HuH-7.5 (cell line): ENCODE measurements at places on chromosomes 4 and X.

- no peak for DNase-seq
Observed at GRCh38 chr4:70772929-70773555, 51.3 kb downstream of the RUFY3 start.

- no peak for DNase-seq
Observed at GRCh38 chr4:157980158-157980557, 192.7 kb downstream of the GASK1B start.

- DNase-seq = no peak
Observed at GRCh38 chr4:54077812-54078211, 13.4 kb upstream of the CHIC2 start.

GRCh38 chr4:61665649-61666048, 465.5 kb downstream of the ADGRL3 start:
- no peak for DNase-seq

GRCh38 chr4:101911616-101912015, 121.1 kb downstream of the BANK1 start:
- DNase-seq = no peak

DNA sequence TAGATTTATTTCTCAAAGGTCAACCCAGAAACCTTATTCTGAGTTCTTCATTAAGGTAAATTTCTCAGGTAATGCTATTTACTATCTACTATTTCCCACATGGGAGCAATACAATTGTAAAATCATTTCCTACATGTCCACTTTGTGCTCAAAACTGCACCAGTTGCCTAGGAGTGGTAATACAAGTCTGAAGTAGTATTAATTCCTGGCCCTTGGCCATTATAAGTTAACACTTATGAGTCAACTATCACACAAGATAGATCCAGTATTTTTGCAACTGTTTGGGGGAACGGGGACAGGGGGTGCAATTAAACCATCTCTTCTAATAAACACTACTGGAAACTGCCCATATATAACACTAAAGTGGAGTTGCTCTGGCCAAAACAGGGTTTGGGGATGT, 48.9 kb downstream of the ACSL4 start:
- no peak for DNase-seq

- DNase-seq = peak; percentile 23
Observed at GRCh38 chrX:16711219-16711811, 1.2 kb downstream of the CTPS2 start.

DNA sequence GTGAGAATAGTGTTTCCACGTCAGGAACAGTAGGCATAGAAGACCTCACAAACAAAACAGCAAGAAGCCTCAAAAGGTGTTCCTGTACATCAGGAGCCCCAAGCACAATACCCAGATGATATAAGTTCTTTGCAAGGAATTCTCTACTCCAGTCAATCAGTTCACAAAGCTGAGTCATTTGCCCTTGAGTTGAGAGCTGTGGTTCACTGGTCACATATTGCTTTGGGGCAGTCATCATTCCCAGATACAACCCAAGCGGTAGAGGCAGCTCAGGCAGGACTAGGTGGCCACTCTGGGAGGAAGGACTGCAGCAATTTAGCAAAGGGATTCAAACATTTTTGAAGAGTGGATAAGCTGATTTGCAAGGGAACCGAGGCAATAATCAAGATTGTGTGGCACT, 551.5 kb upstream of the ZFP42 start:
- DNase-seq = no peak

GRCh38 chr4:102817021-102817605, 10.2 kb downstream of the UBE2D3 start:
- no peak for DNase-seq

GRCh38 chr4:52051615-52052474, 741 bp downstream of the SPATA18 start:
- DNase-seq = no peak

GRCh38 chrX:143633461-143634308, 2.2 kb downstream of the SLITRK4 start:
- no peak for DNase-seq

- no peak for DNase-seq
Observed at GRCh38 chr4:8307714-8308113, 38.2 kb downstream of the HTRA3 start.

DNA sequence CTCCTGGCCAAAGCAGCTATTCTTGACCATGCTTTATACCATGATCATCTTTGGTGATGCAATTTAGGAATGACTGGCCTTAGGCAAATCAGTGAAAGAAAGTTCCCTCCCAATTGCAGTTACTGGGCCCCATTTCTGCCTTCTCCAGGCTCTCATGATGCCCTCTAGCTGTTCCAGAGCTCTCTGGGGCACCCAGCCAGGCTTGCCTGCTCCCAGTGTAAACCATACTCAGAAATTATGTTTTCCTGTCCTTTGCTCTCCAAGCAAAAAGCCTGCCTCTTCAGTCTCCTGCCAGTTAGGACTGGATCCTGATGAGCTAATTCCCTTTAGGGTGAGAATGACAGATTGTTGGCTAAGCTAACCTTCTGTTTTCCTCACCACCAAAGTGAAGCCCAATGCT, 85.3 kb upstream of the RBPJ start:
- DNase-seq = no peak

- DNase-seq = no peak
Observed at GRCh38 chr4:7161721-7162214, 30.6 kb upstream of the SORCS2 start.

GRCh38 chr4:184234155-184234554, 16.5 kb upstream of the ENPP6 start:
- DNase-seq = no peak

DNA sequence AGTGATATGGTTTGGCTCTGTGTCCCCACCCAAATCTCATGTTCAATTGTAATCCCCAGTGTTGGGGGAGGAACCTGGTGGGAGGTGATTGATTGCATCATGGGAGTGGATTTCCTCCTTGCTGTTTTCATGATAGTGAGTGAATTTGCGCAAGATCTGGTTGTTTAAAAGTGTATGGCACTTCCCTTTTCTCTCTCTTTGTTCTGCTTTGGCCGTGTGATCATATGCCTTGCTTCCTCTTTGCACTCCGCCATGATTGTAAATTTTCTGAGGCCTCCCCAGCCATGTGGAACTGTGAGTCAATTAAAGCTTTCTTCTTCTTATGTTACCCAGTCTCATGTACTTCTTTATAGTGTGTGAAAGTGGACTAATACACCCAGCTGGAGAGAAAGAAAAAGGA, 113.0 kb upstream of the AADAT start:
- DNase-seq = no peak

DNA sequence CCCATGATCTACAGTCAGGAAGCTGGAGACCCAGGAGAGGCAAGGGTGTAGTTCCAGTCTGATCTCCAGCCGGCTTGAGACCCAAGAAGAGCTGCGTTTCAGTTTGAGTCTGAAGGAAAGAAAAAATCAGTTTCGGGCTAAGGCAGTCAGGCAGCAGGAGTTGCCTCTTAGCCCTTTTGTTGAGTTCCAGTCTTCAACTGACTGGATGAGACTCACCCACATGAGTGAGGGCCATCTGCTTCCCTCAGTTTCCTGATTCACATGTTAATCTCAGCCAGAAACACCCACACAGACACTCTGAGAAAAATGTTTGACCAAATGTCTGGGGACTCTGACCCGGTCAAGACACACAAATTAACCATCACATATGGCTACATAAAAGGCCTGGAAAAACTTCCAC, 73.6 kb upstream of the ELOVL6 start:
- no peak for DNase-seq

- no peak for DNase-seq
Observed at GRCh38 chr4:35503435-35503834, 740.9 kb downstream of the ARAP2 start.

GRCh38 chrX:13081395-13082205, 37.2 kb upstream of the FAM9C start:
- no peak for DNase-seq

GRCh38 chr4:140049024-140049848, 104.7 kb downstream of the MAML3 start:
- no peak for DNase-seq

GRCh38 chrX:124280294-124280902, 52.1 kb upstream of the TEX13D start:
- no peak for DNase-seq

GRCh38 chrX:18136816-18137215, 83.9 kb downstream of the BEND2 start:
- DNase-seq = no peak

- DNase-seq = no peak
Observed at GRCh38 chrX:111131572-111131971, 35.6 kb downstream of the PAK3 start.

GRCh38 chrX:107537815-107538214, 88.4 kb downstream of the FRMPD3 start:
- DNase-seq = peak; percentile 11

DNA sequence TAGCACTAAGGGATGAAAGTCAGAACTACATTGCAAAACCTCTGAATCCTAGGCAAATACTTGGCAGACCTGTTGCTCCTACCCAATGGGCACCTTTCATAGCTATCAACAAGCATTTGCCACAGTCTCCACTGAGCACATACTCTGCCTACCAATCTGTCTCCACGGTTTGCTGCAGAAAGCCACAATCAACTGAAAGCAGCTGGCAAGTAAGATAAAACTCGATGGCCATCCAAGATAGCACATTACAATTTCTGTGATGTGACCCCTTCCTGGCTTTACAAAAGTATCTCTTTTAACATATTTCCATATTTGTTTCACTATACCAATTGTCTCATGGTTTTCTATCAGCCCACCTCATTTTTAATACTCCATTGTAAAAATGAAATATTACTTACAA, 1060.5 kb upstream of the INTU start:
- no peak for DNase-seq

DNA sequence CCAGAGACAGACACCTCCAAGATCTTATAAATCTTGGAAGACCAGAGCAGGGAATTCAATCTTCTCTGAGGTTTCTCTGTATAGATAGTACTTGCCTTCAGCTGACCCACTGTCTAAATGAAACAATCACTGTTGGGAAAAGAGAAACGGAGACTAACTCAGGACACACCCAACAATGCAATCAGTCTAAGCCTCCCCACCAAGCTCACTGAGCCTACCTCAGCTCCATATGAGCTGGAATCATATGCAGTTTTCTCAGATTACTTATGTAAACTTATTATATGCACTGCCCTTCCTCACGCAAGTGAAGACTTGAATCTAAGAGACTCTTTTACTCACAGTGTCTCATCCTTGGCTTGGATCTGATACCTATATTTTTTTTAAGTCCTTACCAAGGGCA, 110.5 kb downstream of the PCDH19 start:
- DNase-seq = no peak

DNA sequence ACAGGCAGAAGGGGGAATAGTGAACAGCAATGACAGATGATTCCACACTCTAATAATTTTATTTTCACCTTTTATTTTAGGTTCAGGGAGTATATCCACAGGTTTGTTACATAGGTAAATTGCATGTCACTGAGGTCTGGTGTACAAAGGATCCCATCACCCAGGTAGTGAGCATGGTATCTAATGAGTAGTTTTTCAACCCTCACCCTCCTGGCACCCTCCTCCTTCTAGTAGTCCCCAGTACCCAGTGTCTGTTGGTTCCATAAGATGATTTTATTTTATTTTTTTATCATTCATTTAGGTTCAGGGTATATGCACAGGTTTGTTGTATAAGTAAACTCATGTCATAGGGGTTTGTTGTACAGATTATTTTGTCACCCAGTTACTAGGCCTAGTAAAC, 58.6 kb upstream of the UGT8 start:
- DNase-seq = no peak

DNA sequence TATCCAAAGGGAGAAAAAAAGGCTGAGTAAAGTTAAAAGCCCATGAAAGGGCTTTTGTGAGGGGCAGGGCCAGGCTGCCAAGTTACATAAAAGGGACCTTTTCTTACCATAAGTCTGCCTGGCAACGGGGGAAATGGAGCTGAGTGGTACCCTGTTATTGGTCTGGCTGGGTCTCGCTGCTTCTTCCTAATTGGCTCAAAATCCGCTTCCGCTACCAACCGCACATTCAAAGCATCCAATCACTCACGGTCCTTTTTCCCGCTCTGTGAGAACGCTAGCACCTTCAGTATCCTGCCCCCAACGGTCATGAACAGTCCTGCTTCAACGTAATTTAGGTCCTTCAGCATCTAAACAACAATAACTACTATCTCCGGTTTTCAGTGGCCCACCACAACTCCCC, 611 bp downstream of the TEX11 start:
- no peak for DNase-seq

GRCh38 chr4:152981842-152982241, 45.7 kb downstream of the FHDC1 start:
- no peak for DNase-seq

DNA sequence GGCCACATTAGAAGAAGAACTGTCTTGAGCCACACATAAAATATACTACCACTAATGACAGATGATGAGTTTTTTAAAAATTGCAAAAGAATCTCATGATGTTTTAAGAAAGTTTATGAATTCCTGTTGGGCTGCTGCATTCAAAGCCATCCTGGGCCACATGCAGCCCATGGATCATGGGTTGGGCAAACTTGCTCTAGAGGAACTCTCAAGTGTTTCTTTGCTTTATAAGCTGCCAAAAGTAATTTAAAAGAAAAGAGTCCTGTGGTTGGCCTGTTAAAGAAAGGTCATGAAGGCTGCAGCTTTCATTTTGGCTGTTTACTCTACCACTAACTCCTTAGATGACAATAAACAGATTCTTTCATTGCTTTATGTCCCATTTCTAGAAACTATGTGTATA, 218.2 kb downstream of the SCFD2 start:
- DNase-seq = no peak

GRCh38 chrX:41665686-41666085, 23.1 kb upstream of the GPR34 start:
- no peak for DNase-seq

DNA sequence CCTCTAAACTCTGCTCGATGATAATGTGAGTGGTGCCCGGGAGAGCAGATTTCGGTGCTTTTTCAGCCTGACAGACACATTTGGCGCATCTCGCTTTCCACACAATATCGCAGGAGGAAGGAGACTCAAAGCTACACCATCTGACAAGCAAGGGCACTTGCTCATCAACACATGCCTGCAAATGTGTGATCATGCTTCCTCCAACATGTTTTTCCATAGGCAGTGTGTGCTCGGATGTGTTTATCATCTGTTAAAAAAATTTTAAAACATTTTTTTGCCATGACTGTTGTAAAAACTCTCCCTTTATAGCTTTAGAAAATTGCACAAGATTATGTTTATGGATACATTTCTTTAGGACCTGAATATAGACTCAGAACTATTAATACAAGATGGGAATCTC, 170.3 kb upstream of the PUDP start:
- no peak for DNase-seq

- DNase-seq = no peak
Observed at GRCh38 chr4:112532267-112532666, 16.3 kb upstream of the NEUROG2 start.

- DNase-seq = no peak
Observed at GRCh38 chr4:6591781-6592180, 16.8 kb downstream of the MAN2B2 start.

DNA sequence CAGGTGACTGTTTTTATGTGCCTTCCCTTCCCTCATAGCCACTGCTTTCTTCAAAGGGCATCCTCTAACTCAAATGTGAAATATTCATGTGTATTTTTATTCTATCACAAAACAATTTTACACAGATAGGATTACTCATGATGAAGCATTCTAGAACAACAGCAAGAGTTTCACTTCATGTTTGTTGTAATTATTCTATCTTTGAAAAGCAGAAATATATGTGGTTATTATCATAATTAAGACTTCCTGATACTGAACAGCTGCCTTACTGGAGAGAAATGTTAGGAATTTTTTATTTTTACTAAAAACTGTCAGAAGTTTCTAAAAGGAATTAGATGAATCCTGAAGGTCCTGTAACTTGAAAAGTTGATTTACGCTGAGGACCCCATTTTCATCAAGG, 229.1 kb downstream of the PALLD start:
- no peak for DNase-seq
